Central memory CD8-positive, alpha-beta T cell (primary cell): ENCODE measurements at places on chromosomes 11 and 22.

GRCh38 chr11:60672255-60672654, 27.2 kb upstream of the MS4A8 start:
- no peak for DNase-seq

DNA sequence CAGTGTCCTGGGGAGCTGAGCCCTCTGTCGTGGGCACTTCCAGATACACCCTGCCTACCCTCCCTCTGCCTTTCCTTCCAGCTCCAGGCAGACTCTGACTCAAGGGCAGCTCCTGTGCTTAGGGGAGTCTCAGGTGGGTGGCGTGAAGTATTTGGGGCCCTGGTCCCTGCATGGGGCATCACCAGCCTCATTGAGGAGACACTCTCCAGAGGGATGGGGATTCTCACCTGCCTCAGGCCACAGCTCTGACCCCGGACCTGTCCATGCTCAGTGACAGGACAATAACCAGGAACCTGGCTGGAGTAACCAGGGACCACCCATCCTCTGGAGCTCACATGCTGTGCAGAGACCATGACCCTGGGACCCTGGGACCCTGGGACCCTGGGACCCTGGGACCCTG, 41.2 kb downstream of the GGTLC2 start:
- DNase-seq: no peak

DNA sequence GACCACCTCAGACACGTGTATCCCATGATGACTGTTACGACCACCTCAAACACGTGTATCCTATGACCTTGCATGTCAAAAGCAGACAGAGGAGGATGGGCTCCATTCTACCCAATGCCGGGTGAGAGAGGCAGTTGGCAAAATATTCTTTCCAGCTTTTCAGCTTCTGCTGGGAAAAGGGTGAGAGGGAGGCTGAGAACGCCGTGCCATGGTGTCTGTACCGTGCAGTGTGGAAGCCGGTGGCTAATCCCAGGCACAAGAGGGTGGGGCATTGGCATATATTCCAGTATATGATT, 1478.4 kb downstream of the TBC1D22A start:
- no peak for DNase-seq

DNA sequence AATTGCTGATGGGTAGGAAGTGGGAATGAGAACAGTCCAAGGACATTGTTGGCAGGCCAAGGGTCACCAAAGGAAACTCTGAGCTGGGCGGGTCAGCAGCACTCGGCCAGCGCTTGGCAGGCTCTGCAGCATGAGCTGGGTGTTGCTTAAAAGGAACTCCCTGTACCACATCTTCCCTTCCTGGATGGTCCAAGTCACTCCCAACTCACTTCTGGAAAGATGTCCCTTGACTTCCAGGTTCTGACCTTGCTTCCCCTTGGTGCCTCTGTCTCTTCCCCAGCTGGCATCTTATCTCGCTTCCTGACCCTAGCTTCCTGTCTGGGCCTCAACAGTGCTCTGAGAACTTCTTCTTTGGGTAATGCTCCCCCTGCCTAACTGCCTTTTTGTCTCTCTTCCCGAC, 24.8 kb upstream of the SWAP70 start:
- no peak for DNase-seq

DNA sequence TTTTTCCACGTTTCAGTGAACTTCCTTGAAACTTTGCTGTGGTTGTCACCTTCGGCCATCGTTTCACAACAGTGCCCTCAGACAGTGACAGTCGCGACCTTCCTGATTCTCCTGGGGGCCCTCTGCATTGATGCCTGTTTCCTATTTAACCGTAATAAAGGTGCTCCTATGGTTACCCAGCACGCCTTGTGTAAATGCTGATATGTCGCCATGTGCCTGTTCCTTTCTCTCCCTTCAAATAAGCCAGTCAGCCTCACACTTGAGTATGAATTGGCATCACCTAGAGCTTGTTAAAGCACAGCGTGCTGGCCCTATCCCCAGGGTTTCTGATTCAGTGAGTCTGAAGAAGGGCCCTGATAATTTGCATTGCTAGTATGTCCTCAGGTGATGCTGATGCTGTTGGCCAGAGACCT, 104.8 kb downstream of the MICAL2 start:
- DNase-seq: no peak

- no peak for DNase-seq
Measured at GRCh38 chr11:64247729-64248531, 1.2 kb upstream of the PPP1R14B start.

DNA sequence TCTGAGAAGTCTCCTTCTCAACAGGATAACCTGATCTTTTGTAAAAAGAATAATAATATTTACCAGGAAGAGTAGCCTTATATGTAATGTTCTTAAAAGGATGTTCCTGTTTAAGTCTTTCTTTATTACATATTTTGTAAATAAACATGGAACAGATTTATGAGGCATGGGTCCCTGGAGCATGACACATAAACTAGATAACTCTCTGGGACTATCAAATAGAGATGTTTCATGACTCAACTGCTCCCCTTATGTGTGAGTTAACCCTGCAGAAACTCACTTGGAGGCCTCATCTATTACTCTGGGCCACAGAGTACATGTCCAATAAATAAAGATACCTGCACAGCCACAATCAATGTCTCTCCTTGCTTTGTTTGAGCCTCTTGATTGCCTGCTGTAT, 64.6 kb downstream of the GDPD4 start:
- no peak for DNase-seq

DNA sequence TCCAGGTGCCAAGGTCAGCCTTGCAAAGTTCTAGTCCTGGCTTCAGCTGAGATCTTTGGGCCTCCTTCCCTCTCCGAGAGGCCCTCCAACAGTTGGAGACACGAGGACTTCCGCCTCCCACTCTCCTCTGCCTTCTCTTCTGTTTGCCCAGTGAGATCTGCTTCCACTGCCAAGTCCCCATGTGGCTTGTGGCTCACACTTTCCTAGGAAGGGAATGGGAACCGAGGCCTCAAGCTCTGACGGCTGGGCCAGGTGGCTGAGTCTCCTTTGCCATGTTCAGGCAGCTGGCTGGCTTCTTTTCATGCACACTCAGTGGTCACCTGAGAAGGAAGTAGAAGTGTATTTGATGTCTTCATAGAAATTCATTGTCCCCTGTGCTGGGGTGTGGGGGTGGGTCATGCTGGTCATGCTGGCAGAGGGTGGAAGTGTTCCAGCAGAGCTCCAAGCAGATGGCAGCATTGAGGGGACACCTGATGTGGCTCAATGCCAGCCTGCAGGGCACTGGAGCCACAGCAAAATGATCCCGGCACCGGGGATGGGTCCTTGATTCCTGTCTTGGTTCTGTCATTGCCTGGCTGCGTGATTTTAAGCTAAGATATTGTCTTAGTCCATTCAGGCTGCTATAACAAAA, 130.4 kb downstream of the ADAMTS15 start:
- DNase-seq: no peak

DNA sequence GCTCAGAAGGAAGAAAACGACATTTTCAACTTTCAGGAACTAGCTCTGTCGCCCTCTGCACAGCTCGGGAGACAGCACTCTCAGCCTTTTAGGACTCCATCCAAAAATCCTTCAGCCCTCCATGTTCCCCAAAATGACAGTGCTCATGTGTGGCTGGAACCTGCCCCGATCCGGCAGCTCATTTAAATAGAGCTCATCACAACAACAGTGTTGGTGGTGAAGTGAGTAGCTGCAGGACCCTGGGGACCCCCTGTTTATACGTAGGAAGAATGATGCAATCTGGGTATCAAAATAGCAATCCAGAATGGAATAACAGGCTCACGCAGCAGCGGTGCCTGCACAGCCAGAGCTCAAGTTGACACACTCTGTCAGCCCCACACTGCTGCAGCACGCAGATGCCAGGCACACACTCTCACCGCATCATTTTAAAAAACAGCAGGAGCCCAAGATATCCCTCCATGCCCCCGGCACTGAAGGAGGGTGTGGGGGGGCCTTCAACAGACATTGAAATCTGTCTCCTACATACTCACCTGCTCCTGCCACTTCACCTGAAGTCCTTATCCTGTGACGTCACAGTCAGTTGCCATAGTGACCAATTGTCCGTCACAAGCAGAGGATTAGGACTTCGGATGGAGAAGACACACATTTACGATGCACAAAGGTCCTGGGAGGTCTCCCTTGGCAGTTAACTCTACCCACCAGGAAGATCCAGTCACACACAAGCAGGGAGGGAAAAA, 24.0 kb downstream of the TRIM66 start:
- no peak for DNase-seq

DNA sequence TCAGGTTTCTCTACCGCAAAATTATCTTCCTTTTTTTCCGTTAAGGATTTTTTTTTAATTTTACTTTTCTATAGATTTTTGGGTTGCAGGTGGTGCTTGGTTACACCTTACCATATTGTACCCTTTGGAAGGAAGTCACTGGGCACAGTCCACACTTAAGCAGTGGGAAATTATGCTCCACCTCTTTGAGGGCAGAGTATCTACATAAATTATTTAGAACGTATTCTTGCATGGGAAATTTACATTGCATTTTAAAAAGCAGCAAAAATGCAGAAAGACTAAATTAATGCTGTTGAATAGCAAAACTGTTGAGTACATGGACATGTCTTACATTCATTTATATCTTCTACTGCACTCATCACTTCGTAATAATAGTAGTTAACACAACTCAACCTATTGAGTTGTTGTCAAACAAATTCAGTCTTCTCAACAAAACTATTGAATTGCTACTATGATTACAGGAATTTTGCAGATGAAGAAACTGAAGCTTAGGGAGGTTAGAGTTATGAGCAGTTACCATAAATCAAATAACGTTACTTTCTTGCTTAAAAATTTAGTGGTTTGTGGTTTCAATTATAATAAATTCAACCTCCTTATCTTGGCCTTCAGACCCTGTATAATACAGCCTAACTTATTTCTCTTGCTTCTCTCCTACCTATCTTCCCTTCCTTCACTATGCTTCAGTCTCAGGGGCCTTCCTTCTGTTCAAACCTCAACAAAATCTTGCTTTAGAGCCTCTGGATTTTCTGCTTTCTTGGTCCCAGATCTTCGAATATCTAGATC, 97.4 kb upstream of the ARHGAP20 start:
- no peak for DNase-seq

GRCh38 chr22:29308148-29308790, 1.8 kb downstream of the GAS2L1 start:
- no peak for DNase-seq

GRCh38 chr22:48105259-48105658, 1342.8 kb downstream of the TBC1D22A start:
- DNase-seq: no peak

- DNase-seq: no peak
Measured at GRCh38 chr11:60821827-60822599, 19.9 kb upstream of the CCDC86 start.

GRCh38 chr11:112783945-112784322, 177.3 kb upstream of the NCAM1 start:
- no peak for DNase-seq

DNA sequence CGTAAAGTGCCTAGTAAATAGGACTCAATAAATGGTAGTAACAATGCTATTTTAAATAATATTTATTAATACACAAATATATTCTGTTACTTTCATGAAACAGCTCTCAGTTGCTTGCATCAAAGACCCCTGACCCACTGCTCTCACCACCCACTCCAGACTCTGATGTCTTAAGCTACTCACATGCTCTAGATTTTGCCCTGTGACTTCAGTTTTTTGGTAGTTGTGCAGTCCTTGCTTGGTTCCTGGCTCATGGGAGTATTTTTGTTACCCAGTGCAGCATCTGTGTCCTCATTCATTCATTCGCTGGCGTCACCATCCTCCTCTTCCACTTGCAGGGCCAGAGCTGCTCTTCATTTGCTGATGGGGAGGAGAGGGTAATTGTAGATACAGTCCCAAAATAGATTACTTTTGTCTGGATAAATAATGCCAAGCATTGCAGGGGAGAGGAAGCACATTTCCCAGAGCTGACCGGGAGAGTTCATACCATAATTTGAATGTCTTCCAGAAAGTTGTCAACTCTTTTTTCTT, 12.7 kb downstream of the MRPL48 start:
- DNase-seq: no peak

DNA sequence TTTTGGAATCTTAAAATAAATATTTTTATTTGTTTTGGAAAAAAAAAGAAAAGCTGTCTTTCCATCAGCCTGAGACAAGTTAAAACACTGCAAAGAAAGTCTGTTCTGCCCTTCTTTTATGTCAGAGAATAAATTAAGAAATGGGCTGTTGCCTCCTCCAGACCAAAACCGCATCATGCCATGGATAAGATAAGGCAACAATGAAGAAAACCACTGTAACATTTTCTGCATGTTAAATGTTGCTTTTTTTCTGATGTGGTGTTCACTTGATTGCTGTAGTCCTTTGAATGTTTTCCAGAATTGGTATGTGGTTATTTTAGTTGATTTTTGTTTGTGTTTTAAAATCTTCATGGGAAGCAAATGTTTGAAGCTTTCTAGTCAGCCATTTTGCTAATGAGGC, 319.2 kb upstream of the CNTN5 start:
- DNase-seq: no peak

DNA sequence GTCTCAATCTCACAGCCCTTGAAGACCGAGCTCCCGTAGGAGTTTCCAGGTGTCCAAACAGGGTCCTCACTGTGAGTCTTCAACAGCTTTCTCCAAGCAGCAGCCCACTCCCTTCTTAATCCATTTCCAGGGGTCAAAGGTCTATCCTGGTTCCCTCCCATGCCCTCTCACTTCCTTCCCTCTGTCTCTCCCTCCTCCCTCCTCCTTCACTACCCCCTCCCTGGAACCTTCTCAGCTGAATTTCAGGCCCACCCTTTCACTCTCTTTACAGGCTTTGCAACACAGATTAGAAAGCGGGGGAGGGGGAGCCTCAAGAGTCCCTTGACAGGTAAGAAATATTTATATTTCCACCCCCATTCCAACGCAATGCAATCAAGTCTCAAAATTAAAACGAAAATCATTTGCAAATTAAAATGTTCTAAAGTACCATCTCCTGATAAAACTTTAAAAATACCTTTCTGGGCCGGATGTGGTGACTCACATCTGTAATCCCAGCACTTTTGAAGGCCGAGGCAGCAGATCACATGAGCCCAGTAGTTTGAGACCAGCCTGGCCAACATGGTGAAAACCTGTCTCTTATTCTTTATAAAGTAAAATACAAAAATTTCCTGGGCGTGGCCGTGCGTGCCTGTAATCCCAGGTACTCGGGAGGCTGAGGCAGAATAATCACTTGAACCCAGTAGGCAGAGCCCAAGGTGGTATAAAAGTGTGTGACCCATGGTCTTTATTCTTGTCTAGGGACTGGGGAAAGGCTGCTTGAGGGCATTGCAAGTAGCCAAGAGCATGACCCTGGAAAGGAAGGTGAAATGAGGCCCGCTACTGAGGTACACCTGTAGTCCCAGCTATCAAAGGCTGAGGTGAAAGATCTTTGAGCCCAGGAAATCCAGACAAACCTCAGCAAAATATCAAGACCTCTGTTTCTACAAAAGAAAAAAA, 865 bp upstream of the ZNF280A start:
- DNase-seq: no peak

DNA sequence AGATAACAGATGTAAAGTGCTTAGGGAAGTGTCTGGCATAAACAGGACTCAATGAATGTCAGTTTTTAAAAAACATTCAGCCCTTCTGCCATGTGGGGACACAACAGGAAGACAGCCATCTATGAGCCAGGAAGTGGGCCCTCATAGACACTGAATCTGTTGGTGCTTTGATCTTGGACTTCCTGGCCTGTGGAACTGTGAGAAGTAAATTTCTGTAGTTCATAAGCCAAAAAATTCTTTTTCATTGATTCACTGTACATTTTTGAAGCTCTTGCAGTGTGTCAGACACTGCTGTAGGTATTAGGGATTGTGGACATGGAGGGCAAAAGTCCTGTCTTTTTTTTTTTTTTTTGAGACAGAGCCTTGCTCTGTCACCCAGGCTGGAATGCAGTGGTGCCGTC, 188.6 kb downstream of the HIPK3 start:
- DNase-seq: no peak
